Mammary epithelial cell (primary cell): ENCODE measurements at places on chromosomes 2 and 18. TPM values are rescaled to one million over a fixed set of nuclear protein-coding genes. Genes with fewer than 3 reads are reported as not detected.
A peak's percentile ranks its signal among the peaks of the same experiment; 100 is the strongest.

GRCh38 chr2:169480079-169480465, 778 bp downstream of the BBS5 start:
- no peak for DNase-seq

DNA sequence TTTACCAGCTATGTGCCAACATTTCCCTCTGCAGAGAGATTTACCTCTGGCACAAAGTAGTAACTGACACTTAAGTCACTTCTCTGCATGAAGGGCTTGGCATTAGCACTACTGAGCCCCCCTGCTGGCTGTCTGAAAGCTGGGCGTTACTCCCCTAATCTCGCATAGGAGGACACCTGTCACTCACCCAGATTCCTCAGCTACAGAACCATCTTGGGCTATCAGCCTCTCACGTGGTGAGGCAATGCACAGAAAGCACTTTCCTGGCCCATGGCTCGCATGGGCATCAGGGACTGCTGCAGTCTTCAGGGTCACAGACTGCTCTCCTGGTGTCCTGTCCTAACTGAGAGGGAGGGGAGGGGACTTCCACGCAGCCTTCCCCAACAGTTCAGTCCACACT, 12.0 kb downstream of the SERPINE2 start:
- no peak for DNase-seq

DNA sequence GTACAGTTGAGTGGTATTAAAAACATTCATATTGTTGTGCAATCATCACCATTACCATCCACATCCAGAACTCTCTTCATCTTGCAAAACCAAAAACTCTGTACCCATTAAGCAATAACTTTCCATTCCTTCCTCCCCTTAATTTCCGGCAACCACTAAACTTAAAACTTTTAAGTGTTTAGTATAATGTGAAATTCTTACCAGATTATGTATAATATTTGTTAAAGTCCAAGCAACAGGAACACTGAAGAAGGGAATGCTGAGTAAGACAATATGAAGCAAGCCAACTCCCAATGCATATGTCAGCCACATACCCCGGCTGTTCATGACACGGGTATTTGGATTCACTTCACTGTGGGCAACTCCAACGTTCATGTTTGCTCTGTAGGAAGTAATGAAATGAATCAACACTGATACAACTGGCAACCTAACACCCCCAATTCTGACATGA, 1.9 kb downstream of the ORMDL1 start:
- peak; percentile 6 for DNase-seq

- DNase-seq: no peak
Measured at GRCh38 chr18:79921984-79922965, 29.2 kb downstream of the SLC66A2 start.

- no peak for DNase-seq
Measured at GRCh38 chr2:8821276-8822217, 15.9 kb downstream of the KIDINS220 start.

DNA sequence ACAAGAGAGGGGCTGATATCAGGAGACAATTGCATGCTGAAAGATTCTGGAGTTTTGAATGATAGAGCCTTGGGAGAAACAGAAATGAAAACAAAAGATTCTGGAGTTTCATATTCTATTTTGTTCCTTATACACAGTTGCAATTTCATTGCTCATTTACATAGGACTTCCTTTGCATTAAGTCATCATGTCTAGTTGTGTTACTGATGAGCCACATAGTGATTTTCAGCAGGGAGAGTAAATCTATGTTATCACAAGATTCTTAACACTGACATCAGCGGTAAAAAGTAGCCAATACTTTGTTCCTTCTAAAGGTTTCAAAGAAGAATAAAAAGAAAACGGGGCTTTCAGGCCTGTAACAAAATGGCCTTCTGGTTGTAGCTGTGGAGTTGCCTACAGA, 7.1 kb downstream of the ADAM17 start:
- peak; percentile 32 for DNase-seq

GRCh38 chr2:40148334-40148733, 303.6 kb downstream of the SLC8A1 start:
- DNase-seq: no peak

PDE1A gene
- 0.69 TPM in 1 of 2 replicates, not detected in the other for total RNA-seq

TNS1 gene
- total RNA-seq: 0.24 and 0.80 TPM in 2 replicates

KIAA2012 gene
- total RNA-seq: not detected in 2 replicates

NRP2 gene
- total RNA-seq: 58.8 and 65.4 TPM in 2 replicates

CTAGE1 gene
- total RNA-seq: not detected in 2 replicates

RELCH gene
- 21.1 and 24.6 TPM in 2 replicates for total RNA-seq

DRC1 gene
- total RNA-seq: 0.33 TPM

MOGAT1 gene
- total RNA-seq: not detected

GAL3ST2 gene
- not detected for total RNA-seq

IL37 gene
- not detected for total RNA-seq
